ENCODE measurements at places on chromosomes 16 and 17. TPM values are rescaled to one million over a fixed set of nuclear protein-coding genes. Genes with fewer than 3 reads are reported as not detected.

DNA sequence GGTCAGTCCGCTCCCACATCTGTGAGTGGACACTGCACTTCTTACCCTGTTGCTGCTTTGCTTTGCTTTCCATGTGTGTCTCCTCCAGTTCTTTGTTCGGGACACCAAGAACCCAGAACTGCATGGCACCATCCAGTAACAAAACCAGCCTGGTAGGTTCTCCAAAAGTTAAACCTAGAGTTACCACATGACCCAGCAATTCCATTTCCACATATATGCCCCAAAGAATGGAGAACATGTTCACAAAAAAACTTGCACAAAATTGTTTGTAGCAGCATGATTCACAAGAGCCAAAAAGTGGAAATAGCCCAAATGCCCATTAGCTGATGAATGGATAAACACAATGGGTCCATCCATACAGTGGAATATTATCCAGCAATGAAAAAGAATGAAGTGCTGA lies 10.3 kb upstream of the CCL22 start:
- no peaks in the 10 kb centered on the region for H3K36me3 ChIP-seq
- H3K27ac ChIP-seq, result no peak overlapping the region
- H3K4me1 ChIP-seq, result no peaks in the 10 kb centered on the region
- H3K27me3 ChIP-seq, result no peaks in the 10 kb centered on the region

DNA sequence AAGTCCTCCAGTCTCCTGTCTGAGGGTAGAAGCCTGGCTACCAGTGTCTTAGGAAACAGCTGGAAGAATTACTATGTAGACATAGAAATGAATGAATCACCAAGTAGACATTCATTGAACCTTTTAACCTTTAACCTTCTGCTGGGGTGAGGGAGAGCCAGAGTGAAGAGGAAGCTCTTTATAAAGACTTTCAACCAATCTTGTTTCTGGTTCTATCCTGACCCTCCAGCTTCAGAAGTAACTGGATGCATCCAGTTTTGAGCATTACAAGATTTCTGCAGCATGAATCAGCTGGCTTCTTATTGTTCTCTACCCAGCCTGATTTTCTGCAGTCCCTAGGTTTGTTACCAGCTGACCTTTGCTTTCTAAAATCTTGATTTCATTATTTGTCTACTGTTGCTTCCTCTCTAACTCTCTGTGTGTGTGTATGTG lies 8.5 kb downstream of the TEKT1 start:
- no peak overlapping the region for H3K27ac ChIP-seq
- H3K4me1 ChIP-seq, result no peaks in the 10 kb centered on the region
- no peaks in the 10 kb centered on the region for H3K36me3 ChIP-seq
- H3K27me3 ChIP-seq, result no peaks in the 10 kb centered on the region
- no peak overlapping the region for H3K4me3 ChIP-seq
- no peak for DNase-seq

Gene DPEP2
- not detected for total RNA-seq

Gene ZNF286A
- total RNA-seq, result 91.6 TPM

Gene VPS35
- total RNA-seq, result 51.8 TPM

Data from GM23338 (cell line).